Suprapubic skin (tissue), 4 donors: ENCODE measurements at places on chromosomes 13 and 19. TPM values are rescaled to one million over a fixed set of nuclear protein-coding genes. Genes with fewer than 3 reads are reported as not detected.

GRCh38 chr19:13622766-13623715 lies 116.8 kb upstream of the CACNA1A start:
- H3K4me1 ChIP-seq: no peaks in the 10 kb centered on the region
- no peaks in the 10 kb centered on the region for H3K36me3 ChIP-seq
- peaks cover 79% of the 10 kb centered on the region for H3K27me3 ChIP-seq
- H3K4me3 ChIP-seq: no peak overlapping the region

DNA sequence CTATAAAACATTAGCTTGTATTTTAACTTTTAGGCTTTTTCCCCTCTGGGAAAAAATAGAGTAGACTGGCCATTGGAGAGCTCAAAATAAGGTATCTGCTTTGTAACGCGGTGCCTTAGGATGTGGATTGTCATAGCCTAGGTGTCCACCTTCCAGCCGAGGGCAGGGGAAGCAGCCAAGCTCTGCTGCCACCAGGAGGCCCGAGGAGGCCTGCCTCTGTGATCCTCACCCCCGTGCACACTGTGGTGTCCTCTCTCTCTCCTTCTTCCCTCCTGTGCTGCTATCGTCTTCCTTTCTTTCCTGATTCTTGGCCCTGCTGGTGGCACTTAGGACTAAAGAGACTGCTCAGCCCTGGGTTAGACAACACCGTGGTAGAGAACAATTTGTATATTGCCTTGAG lies 11.3 kb downstream of the HNRNPM start:
- no peak overlapping the region for H3K4me3 ChIP-seq
- H3K36me3 ChIP-seq: peaks cover 10% of the 10 kb centered on the region
- no peaks in the 10 kb centered on the region for H3K27me3 ChIP-seq
- DNase-seq: no peak
- H3K4me1 ChIP-seq: peaks cover 69% of the 10 kb centered on the region

KIR2DL4 gene
- total RNA-seq: not detected

FOSB gene
- total RNA-seq: 618 TPM

GRCh38 chr13:94988654-94989053 lies 276.3 kb upstream of the SOX21 start:
- no peaks in the 10 kb centered on the region for H3K27me3 ChIP-seq
- no peak overlapping the region for H3K4me3 ChIP-seq
- H3K4me1 ChIP-seq: no peaks in the 10 kb centered on the region

DNA sequence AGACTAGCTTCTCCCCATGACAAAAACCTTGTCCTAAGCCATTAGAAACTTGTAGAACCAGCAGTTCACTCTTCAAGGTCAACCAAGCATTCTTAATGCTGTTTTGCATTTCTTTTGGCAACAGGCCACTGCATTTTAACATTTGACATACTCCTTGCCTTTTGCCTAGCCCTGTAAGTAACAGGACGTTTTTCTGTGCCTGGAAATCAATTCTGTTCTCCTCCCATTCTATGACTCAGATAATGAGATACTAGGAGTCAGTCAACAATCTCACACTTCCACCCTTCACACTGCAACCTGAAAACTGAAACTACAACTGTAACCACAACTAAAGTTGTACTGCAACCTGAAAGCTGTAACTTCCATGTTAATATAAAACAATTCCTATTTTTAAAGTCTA lies 268.7 kb downstream of the MZT1 start:
- no peak overlapping the region for H3K27ac ChIP-seq
- no peak for DNase-seq
- H3K27me3 ChIP-seq: no peaks in the 10 kb centered on the region
- no peak overlapping the region for H3K4me3 ChIP-seq
- H3K4me1 ChIP-seq: no peaks in the 10 kb centered on the region

TMEM38A gene
- total RNA-seq: 2.8 TPM

DNA sequence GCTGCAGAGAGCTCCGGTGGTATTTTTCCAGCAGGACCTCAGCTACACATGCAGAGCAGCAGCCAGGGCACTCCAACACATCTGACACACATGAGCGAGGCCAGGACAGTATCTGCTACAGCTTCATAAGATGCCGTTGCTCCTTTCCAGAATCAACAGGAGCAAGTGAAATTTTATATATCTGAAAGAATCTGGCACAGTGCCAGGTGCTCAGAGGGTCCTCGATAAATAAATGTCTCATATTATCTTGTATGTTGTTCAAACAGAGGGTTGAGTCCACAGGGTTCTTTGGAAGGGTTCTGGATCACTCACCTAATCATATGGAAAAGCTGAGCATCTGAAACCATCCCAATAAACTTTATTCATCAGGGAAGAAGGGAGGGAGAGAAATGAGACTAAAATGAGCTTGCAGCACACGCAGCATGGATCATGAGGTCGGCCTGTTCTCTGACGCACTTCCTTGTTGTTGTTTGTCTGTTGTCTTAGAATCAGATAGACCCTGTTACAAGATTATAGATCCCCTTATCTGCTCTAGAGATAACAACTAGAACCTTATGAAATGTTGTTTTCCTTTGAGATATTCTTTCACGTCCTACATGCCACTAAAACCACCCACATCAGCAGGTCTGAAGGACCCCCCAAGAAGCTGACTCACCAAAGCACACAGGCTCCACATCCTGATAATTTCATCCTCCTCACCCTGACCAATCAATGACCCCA lies 3.2 kb upstream of the METTL21C start:
- H3K36me3 ChIP-seq: no peaks in the 10 kb centered on the region
- H3K27me3 ChIP-seq: peaks cover 4% of the 10 kb centered on the region
- peaks cover 5% of the 10 kb centered on the region for H3K4me1 ChIP-seq

DNA sequence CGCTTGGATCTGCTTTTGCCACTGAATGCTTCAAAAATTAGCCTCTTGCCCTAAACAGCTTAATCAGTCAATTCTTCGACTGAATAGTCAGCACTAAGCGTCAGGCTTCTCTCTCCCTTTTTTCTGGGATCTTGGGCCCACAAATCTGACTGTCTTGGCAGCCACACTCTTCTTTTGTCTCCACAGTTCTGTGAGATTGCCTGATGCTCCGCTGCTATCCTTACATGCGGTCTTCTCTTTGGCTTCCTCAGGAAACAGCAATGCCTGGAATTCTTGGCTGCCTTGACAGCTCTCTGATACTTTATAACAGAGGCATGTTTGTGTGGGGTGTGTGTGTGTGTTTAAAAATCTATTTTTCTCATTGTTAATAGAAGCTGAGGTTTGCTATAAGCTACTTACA lies 32.6 kb downstream of the ERCC5 start:
- DNase-seq: no peak
- H3K36me3 ChIP-seq: peaks cover 40% of the 10 kb centered on the region
- H3K27me3 ChIP-seq: no peaks in the 10 kb centered on the region

GRCh38 chr13:32537580-32538142 lies 934 bp downstream of the N4BP2L2 start:
- peak overlapping the region; percentile 91 for H3K27ac ChIP-seq
- H3K27me3 ChIP-seq: no peaks in the 10 kb centered on the region
- peak overlapping the region; percentile 74 for H3K4me3 ChIP-seq

GRCh38 chr13:80141123-80141849 lies 199.6 kb downstream of the SPRY2 start:
- no peaks in the 10 kb centered on the region for H3K36me3 ChIP-seq
- H3K4me1 ChIP-seq: peaks cover 5% of the 10 kb centered on the region
- H3K27me3 ChIP-seq: no peaks in the 10 kb centered on the region
- H3K27ac ChIP-seq: no peak overlapping the region
- DNase-seq: no peak
- H3K4me3 ChIP-seq: no peak overlapping the region

OR7A5 gene
- 0.91 TPM for total RNA-seq

COL5A3 gene
- 13.4 TPM for total RNA-seq

GRCh38 chr13:21541980-21542379 lies 62.0 kb downstream of the MICU2 start:
- DNase-seq: no peak
- H3K27me3 ChIP-seq: no peaks in the 10 kb centered on the region
- no peak overlapping the region for H3K4me3 ChIP-seq
- H3K36me3 ChIP-seq: peaks cover 4% of the 10 kb centered on the region

DNA sequence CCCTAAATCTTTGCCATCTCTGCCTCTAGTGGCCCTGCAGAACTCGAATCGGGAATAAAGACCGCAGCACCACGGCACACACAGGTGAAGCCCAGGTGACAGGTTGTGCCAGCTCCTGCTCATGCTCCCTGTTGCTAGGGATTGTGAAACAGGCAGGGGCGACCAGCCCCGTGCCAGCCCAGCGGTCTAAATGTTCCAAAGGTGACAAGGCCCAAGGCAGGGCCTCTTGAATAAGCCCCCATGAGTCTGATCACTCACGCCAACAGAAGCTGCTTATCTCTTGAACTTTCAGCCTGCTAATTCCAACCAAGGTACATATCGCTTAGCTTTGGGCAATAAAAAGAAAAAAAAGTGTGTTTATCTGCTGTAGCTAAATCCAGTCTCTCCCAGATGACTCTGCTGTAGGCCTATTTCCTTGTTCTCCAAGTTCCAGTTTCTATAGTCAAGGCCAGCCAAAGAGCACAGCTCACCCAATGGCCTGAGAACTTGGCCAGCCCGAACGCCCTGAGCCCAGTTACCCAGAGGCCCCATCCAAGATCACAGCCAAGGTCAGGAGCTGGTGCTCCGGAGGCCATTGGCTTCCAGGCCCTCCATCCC lies 191.1 kb upstream of the GPR12 start:
- no peak overlapping the region for H3K4me3 ChIP-seq
- DNase-seq: peak; percentile 65
- no peak overlapping the region for H3K27ac ChIP-seq

- no peak for DNase-seq
- no peak overlapping the region for H3K4me3 ChIP-seq
- H3K36me3 ChIP-seq: peaks cover 43% of the 10 kb centered on the region
- no peaks in the 10 kb centered on the region for H3K4me1 ChIP-seq
Observed at GRCh38 chr19:33132425-33132824, 511 bp downstream of the WDR88 start.

DNA sequence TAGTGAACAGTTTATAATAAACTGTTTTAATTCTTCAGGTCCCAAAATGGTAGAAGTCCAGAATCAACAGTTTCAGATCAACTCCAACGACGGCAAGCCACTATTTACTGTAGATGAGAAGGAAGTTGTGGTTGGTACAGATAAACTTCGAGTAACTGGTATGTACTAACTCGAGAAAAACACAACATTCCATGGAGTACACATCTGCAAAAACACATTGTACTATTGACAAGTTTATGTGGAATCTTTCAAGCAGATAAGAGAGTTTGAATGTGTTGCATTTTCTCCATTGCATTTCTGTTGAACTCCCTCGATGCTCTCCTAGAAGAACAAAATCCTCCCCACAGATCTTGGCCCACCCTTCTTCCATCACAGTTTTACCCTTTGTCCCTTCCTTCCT lies 98.5 kb downstream of the SGCG start:
- H3K4me3 ChIP-seq: no peak overlapping the region
- H3K27ac ChIP-seq: no peak overlapping the region
- DNase-seq: no peak
- no peaks in the 10 kb centered on the region for H3K36me3 ChIP-seq
- no peaks in the 10 kb centered on the region for H3K27me3 ChIP-seq
- no peaks in the 10 kb centered on the region for H3K4me1 ChIP-seq

DNA sequence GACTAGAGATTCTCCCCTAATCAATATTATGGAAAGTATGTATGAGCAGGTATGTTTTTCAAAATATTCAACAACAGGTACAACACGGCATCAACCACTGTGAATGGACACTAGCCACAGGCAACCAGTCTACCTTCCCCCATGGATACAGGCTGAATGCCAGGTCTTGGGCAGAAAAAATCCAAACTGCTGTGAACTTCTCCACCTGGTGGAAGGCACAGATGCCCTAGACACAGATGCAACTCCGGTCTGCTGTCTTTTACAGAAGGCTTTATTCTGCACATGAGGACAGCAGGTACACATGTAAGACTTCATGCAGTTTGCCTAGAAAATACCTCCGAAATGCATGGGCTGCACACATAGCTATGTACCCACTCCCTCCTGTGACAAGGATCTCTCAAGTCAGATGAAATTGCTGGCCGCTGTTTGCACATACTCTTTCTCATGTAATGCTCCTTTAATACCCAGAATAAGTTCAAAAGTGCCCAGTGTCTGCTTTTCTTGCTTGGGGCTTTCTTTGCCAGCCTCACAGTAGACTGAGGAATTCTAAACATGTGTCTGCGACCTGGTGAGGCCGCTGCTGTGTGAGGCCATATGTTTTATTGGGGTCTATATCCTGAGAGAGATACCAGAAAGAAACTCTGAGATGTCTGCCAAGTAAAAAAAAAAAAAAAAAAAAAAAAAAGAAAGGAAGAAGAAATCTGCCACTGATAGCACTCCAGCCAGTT lies 325.9 kb downstream of the FOXO1 start:
- no peak for DNase-seq
- H3K27ac ChIP-seq: no peak overlapping the region
- H3K4me1 ChIP-seq: no peaks in the 10 kb centered on the region
- H3K4me3 ChIP-seq: no peak overlapping the region

DNA sequence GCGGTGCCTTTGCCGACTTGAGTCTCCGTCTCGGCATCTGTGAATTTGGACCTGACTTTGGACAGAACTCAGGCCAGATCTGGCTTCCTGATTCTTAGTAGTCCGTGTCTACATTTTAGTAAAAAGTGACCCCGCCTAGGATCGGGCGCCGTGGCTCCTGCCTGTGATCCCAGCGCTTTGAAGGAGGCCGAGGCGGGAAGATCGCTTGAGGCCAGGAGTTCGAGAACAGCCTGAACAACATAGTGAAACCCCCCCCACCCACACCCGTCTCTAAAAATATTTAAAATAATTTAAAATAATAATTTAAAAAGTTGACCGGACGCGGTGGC lies 849 bp upstream of the TCF3 start:
- peak overlapping the region; percentile 99 for H3K27ac ChIP-seq
- H3K4me3 ChIP-seq: peak overlapping the region; percentile 94
- peaks cover 8% of the 10 kb centered on the region for H3K27me3 ChIP-seq
- H3K4me1 ChIP-seq: peaks cover 30% of the 10 kb centered on the region
- peaks cover 11% of the 10 kb centered on the region for H3K36me3 ChIP-seq

ZNF610 gene
- 1.2 TPM for total RNA-seq

CCNE1 gene
- total RNA-seq: 11.0 TPM

DNA sequence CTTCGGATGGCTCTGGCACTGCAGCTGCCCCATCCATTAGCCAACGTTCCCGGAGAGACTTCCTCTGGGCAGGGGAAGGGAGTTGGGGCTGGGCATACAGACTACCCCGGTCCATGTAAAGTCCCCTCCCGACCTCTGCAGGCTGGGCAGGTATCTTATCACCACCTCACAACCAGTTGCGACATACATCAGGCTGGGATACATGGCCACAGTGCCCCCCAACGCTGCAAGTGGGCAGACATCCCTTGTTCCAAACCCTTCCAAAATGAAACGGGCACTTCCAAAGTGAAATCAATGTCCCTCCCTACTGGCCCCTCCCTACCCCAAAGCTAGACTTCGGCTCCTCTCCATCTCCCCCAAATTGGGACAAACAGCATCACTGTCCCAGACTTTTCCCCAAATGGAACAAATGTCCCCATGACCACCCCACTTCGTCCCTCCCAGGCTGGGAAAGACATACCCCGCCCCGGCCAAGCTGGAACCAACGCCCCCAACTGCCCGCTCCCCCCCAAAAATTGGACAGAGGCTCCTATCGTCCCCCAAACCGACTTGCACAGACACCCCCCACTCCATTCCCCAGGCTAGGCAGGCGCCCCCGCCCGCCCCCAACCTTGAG lies 5.0 kb downstream of the PALM3 start:
- peaks cover 37% of the 10 kb centered on the region for H3K27me3 ChIP-seq
- H3K36me3 ChIP-seq: no peaks in the 10 kb centered on the region
- H3K4me1 ChIP-seq: peaks cover 15% of the 10 kb centered on the region
- H3K4me3 ChIP-seq: peak overlapping the region; percentile 45

MAU2 gene
- total RNA-seq: 59.5 TPM
